Fibroblast of the conjunctiva (primary cell): ENCODE measurements at places on chromosomes 4 and X.

DNA sequence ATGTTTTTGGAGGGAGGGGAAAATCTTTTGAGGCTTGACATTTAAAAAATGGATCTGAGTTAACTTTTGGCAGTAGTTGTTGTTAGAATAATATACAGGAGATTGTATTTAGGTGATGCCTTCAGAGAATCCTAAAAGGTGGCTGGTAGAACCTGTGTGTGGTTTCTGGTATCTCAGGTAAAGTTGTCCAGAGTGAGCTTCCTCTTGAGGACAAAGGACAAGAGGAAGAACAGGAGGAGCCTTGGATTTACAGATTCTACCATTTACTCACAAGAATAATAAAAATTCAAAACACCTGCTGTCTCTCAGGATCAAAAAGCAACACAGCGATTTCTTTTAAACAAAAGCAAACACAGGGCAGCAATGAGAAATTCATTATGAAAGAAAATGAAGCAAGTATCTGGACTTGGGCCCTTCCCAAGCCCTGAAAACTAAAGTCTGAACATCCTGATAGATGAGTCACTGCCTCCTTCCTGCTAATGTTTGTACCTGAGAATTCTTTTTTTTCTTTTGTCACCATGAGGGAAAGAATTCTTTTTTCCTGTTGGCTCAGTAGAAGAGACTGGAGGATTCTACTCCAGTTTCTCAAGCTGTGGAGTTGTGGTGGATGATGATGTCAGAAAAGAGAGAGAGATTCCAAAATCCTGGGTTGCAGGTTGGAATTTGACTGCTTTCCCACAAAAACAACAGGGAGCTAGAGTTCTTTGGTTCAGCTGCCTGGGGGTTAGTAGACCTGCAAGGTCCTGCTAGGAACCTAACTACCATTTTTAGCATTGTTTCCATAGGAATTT is 31.5 kb upstream of the RAPGEF2 start:
- peak; percentile 16 for DNase-seq

DNA sequence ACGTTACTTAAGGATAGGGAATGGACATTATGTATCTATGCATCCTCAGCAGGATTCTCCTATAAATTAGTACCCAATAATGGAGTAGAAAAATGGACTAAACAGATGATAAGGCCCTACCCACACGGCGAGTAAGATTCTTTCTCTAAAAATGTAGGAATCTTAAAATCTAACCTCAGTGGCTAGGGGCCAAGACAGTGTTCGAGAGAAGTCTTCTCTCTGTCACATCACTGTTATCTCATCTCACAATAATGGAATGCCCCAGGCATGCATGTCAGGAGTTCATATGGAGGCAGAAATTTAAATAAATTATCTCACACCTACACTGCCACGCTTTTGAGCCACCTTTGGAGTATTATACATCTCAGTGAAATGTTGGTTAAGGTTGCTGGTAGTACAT is 132.9 kb downstream of the LDB2 start:
- no peak for DNase-seq

DNA sequence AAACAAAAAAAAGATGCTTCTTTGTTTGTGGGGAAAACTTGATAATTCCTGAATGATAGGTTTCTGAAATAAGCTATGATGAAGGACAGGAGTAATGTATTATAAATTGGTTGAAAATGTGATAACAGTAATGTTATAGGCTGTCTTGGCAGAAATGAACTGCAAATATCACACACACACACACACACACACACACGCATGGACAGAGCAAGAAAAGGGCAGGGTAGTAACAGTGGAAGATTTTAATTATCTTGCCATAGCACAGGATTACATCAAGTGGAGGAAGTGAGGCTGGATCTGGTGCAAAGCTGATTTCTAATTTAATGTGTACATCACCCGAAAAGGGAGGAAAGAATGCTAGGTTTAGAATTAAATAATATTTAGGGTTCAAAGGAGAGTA is 97.5 kb upstream of the CXXC4 start:
- DNase-seq, result no peak

- DNase-seq, result no peak
Observed at GRCh38 chr4:2827071-2827873, 16.4 kb upstream of the ADD1 start.

DNA sequence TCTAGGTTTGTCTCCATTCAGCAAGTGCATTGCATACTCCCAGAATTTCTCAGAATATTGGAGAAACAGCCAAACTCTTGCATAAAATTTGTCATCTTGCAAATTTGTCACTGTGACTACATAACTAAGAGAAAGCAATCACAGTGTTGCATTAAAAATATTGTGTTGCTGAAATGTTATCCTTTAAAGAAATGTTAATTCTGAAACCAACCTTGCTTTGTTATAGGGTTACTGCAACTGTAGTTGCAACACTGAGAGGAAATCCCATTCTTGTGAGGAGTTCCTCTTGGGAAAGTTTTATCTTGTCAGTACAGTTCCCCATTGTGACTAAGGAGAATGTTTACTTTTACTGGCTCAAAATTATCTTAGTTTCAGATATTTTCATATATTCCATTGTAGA is 20.9 kb downstream of the CYBB start:
- DNase-seq, result no peak

GRCh38 chr4:123477711-123478209 is 81.2 kb downstream of the SPRY1 start:
- DNase-seq, result no peak

DNA sequence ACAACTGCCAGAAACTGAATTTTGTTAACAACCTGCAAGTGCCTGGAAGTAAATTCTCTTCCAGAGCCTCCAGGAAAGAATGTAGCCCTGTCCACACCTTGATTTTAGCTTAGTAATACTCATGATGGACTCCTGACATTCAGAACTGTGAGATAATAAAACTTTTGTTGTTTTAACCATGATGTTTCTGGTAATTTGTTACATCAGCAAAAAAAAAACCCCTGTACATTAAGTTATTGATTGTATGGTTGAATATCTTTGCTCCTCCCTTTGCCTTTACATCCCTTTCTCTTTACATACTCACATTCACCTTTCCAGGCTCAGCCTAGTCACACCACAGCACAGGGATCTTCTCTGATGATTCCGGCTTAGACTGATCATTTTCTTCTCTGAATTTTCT is 881.8 kb upstream of the GRID2 start:
- no peak for DNase-seq

DNA sequence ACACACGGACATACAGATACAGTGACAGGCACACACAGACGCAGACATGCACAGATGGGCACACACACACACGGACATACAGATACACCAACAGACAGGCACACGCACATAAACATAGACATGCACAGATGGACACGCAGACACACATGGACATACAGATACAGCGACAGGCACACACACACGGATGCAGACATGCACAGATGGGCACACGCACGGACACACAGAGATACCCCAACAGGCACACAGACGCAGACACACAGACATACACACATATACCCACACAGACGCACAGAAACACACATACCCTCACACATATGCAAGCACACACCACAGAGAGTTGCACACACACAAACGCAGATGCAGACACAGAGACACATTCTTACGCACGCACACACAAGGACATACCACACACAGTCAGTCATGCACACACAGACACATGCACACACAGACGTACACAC is 24.4 kb upstream of the SLC25A6 start:
- no peak for DNase-seq

DNA sequence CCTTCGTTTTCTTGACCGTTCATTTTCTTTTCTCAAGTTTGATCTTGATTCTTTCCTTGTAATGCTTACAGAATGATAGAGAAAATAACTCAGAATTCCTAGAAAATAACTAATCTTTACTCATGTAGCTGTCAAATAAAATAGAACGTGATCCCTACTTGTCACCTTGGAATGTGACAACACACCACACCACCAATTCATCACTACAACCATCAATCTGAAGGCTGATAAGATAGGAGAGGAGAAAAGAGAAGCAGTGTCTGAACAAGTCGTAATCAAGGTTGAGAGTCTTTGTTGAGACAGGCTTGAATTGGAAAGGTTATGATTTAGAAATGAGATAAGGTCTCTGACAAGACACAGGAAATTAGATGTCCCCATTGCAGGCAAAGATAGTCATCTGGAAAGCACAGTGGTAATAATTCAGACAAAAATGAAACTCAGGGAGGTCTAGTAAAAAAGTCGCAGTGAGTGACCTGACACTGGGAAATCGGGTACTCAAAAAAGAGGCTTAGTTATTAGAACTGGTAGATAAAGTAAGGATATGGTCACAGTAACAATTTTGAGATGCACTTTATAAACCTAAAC is 456.2 kb downstream of the FAT4 start:
- no peak for DNase-seq

DNA sequence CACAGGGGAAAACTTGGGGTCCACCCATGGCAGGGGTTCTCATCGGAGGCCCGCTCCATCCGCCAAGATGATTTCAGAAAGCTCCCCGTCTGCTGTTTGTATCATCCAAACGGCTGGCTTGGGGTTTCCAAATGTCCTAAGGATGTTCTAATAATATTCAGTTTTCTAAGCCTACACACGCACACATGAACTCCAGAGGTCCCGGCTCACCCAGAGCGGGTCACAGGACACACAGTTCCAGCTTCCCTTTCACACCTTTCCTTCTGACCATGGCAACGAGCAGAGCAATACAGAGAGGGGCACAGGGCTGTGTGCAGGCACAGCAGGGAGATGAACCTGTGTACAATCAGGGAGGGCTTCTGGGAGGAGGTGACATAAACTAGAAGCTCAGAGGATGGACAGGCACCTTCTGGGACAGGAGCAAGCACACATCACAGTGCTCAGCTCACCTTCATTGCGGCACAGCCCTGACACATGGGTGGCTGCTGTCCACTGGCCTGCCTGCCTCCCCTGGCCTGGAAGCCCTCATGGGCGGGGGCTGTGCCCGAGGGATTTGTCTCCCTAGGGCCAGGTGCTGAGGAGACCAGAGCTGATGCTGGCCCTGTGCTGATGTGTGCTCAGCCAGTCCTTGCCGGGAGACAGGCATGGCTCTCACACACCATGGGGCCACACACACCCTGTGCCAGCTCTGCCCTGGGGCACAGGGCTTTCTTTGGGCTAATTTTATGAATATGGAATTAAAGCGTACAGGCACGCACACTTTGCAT is 44.8 kb downstream of the ABLIM2 start:
- no peak for DNase-seq

DNA sequence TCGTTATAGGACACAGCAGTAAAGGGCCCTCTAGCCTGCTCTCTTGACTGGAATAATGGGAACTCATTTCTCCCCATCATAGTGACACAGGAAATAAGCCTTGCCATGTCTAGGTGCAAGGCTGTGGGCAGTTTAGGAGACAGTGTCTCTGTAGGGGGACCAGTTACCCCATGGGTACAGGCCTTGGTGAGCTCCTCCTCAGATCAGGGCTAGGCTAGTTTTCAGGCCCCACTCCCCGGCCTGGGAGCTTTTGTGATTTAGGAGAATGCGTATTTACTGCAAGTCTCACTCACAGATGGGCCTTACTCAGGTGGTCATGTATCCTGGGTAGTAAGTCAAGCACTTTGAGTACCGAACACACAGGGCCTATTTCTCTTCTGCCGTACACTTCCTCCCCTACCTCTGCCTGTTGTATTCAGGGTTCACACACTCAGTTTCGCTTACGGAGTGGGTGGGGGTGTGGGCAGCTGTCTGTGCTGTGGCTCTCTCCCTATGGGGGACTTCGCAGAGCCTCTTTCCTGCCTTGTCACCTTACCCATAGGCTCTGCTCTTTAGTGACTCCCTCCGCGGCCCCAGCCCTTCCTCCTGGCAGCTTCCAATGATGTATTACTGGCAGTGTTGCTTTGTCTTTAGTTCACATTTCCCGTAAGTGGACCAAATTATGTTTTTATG is 34.2 kb downstream of the FAM193A start:
- DNase-seq, result no peak

DNA sequence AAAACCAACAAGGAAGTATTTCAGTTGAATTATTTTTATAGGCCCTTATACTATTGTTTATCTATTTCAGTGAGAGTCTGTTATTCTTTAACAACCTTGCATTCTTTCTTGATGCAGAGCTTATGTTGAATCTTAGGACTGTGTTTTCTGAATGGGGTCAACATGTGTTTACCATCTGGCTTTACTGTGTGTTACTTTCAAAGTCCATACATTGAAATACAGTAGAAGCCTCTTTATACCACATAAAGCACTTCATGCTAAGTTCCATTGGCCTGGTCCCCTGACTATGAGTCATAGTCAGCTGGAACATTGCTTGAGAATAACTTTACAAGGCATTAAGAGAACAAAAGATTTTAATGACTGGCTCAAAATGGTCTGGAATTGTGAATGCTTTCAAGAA is 152.6 kb downstream of the GASK1B start:
- peak; percentile 87 for DNase-seq

DNA sequence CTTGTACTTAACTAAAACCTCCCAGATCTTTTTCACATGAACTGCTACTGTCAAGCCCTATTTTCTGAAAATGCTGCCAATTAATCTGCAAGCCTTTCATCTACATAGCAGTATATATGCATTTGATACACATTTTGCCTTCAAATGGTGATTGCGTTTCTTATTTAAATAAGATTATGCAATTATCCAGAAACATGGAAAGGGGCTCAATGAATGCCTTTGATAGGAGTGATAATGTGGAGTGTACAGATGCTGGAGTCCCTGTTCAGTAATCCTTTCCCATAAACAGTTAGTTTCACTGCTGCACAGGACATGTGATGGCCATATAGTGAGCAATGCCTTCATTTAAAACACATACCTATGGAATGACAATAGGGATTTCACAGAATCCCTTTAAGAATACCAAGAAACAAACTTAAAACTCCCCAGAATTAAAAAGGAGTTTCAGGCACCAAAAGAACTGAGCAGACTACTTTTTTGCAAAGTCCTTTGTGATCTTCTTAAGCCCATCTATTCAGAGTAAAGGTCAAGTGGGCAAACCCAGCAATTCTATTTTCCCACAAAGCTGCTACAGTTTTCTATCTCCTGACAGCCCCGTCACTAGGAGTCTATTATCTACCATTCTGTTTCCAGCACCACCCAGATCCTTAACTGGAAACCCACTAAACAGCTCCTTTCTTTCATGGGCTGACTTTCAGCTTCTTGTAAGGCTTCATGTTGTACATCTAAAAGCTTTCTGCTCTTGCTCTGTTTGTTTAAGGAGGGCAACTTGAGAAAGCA is 120.3 kb downstream of the UNC5C start:
- no peak for DNase-seq

GRCh38 chr4:119268466-119268865 is 53.5 kb downstream of the FABP2 start:
- no peak for DNase-seq

- DNase-seq, result no peak
Observed at GRCh38 chr4:83231620-83232076, 53.0 kb downstream of the COQ2 start.

GRCh38 chr4:56414135-56414670 is 21.2 kb downstream of the PPAT start:
- DNase-seq, result no peak

- no peak for DNase-seq
Observed at GRCh38 chr4:139851133-139851532, 185.5 kb downstream of the MGST2 start.

DNA sequence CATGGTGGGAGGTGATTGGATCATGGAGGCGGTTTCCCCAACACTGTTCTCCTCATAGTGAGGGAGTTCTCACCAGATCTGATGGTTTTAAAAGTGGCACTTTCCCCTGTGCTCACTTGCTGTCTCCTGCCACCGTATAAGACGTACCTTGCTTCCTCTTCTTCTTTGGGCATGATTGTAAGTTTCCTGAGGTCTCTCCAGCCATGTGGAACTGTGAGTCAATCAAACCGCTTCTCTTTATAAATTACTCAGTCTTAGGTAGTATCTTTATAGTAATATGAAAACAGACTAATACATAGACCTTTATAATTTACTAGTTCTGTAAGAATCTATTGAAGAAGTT is 82.5 kb upstream of the PITX2 start:
- DNase-seq, result no peak
